ENCODE measurements at places on chromosomes 4 and X.

DNA sequence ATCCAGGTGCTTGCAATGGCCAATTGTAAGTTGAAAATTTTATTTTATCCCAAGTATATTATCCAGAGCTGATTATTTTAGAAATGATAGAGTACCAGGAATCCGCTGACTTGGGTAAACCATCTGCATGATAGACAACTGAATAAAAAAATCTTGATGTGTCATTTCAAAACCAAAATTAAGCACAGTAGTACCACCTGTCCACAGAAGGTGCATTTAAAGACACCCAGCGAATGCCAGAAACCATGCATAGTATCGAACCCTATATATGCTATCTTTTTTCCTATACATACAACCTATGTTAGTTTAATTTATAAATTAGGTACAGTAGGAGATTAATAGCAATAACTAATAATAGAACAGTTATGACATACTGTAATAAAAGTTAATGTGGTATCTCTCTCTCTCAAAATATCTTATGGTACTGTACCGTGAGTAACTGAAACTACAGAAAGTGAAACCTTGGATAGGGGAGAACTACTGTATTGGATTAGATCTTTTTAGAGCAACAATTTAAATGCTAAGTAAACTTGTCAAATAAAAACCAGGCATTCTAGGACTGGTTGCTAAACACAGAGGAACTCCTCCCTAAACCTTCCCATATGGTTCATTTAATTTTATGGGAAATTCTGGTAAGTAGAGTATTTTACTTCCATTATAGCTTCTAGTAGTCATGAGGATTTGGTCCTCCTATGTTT, 6.2 kb downstream of the NEIL3 start:
- no peak for DNase-seq

- DNase-seq = no peak
Measured at GRCh38 chrX:94932278-94932965, 1258.4 kb downstream of the FAM133A start.

DNA sequence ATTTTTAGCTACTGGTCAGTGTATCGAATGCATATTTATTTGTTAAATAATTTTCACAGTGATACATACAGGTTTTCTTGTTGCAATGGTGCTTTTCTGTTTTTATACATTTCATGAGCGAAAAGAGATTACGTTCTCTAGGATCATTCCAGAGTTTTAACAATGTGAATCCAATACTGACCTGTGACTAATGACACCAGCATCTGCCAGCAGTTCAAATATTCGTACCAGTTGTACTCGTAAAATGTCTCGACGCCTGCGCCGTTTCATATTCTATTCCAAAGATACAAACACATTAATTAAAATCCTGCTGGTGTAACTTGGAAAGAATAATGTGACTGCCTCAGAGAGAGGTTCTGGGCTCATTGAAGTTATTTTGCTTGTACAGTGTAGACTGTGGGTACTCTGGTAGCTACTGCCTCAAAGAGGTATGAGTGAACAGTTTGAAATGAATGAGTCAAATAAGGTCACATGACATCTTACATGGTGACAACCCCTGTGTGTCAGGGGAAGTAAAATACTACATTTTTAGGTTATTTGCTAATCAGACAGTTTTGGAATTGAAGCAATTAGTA, 80.7 kb downstream of the ZAR1 start:
- DNase-seq = no peak

DNA sequence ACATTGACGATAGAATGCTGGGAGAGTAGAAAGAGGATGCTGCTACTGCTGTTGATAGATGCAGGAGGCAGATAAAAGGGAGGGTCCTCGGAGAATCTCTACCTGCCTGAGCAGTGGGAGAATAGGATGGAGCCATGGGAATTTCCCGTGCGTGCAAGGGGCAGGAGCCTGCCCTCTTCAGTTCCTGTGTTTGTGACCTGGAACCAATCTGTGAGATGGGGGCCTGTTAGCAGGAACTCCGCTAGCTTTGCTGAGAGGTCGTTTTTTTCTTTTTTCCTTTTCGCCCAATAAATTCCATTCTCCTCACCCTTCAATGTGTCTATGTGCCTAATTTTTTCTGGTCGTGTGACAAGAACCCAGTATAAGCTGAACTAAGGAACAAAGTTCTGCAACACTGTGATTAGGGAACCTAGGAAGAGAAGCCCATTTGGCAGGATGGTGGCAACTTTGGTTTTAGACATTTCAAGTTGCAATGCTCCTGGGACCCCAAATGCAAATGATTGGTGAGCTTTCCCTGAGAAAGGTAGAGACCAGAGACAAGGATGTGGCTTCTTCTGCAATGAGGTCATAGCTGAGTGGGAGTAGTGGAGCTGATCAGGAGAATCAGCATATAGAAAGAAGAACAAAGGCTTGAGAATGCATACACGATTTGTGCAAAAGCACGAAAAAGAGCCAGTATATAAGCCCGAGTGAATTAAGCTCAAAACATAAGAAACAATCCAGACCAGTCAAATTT, 23.9 kb downstream of the SLC39A8 start:
- DNase-seq = no peak

DNA sequence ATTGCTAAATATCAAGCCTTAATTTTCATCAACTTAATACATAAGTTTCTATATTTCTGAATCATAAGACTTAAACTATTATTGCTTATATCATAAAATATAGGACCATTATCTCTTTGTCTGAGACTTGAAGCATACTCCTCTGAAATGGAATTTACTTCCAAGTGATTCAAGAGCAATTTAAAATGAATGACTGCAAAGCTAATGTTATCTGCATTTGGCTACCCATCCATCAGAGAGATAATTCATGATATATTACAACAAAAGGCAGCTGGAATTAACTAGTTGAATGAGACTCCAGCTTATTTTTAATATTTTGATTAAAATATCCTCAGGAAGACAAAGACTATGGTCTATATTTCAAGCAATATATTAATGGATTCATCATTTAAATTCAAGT, 208.6 kb downstream of the UNC5C start:
- DNase-seq = no peak

DNA sequence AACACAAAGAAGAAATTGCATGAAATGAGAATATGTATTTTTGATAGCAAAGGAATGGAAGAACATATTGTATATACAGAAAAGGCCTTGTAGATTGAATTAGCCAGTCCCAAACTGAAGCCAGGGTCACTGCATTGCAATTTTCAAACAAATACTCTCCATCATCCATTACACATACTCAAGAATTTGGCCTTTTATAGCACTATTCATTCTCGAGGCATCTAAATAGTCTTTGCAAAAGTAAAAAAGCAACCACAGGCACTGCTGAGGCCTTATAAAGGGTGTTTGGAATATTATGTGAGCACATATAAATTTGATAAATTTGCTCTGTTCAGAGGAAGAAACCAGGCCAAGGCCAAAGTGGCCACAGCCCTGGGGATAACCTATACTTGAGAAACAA, 123.0 kb downstream of the ZNF827 start:
- no peak for DNase-seq

DNA sequence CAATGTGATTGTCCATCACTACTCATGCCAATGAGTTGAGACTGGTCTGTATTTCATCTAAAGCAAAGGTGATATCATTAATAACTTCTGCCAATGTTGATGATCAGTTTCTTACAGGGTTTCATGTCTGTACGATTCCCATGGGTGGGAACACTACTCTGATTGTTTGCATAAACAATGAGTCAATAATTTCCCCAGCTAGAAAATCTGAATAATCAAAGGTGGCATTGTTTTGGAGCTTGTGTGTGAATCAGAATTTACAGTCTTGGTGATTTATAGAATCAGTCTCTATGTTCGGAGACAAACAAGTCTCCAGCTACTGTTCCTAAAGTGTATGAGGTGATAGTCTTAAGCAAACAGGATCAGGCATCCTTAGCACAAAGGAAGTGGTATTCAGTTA, 35.5 kb upstream of the PARM1 start:
- no peak for DNase-seq

Measured in HuH-7 (cell line).